ENCODE measurements at places on chromosomes 4 and X.

GRCh38 chr4:7871356-7871755, 68.3 kb downstream of the AFAP1 start:
- DNase-seq, result no peak

GRCh38 chrX:40474205-40474626, 106.6 kb upstream of the ATP6AP2 start:
- DNase-seq, result peak; percentile 80

DNA sequence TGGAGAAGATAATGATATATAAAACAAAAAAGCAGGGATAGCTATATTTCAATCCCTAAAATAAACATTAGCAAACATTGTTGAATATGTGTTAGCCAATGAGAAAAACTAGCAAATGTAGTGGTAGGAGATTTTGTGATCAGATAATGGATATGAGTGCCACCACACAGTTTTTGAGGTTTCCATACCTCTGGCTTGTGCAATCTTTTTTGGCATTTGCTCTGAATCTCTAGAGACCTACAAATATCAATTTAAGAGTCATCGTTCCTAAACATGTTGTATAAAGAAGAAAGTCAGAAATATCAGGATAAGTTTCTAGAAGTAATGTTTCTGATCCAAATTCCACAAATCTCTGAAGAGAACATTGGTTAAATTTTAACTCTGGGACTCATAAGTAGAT, 308.7 kb downstream of the PDGFC start:
- no peak for DNase-seq

DNA sequence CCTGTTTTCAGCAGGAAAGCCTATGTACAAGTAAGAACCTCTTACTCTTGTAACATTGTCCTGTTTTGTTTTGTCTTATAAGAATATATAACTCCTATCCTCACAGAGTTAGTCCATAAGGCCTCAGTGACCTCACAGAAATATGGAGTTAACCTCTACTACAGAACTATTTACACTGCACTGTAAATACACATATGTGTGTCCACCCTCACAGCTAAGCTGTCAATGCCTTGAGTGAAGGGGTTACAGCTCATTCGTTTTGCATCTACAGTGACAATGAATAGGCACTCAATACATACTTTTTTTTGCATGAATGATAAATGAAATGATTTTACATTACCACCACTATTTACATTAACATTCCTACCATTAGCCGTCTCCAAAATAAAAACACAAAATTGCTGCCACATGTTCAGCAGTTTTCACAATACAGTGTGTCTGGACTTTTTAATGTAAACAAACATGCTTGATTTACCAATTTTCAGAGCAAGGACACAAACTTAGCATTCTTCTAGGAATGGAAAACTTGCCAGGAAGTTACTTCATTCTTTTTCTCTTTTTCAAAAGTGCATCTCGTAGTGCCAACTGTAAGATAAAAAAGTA, 9.5 kb upstream of the NAAA start:
- DNase-seq, result no peak

- no peak for DNase-seq
These were observed 13.2 kb upstream of the SH3TC1 start for GRCh38 chr4:8185930-8186329.

DNA sequence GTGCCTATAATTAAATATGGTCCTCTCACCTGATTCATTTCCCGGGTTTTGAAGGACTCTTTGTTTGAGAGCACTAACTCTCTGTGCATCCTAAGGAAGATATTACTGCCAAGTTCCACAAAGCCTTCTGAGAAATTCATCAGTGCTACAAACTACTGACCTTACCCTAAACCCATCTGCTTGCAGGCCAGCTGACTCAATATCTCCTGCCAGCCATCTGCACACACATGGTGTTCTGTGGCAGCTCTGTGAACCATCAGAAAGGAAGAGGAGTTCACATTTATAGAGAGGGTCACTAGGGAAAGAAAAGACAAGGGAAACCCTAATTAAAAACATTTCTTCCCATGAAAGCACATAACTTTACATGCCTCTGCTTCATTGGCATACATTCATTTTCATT, 156.7 kb downstream of the ATP10D start:
- DNase-seq, result no peak

DNA sequence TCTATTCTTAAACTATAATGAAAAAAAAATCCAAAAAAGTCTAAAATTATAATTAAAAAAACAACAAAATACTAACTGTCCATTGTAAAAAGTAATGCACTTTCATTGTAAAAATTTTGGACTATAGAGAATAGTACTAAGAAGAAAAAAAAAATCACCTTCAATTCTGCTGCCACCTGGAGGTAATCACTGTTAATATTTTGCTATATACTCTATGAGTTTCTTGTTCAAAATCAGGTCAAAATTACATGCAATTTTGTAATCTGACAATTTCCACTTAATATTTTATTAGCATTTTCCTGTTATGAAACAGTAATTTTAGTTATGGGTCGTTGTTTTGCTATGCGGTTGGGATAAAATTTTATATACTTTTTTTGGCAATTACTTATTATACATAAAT, 62.0 kb downstream of the HTT start:
- no peak for DNase-seq

DNA sequence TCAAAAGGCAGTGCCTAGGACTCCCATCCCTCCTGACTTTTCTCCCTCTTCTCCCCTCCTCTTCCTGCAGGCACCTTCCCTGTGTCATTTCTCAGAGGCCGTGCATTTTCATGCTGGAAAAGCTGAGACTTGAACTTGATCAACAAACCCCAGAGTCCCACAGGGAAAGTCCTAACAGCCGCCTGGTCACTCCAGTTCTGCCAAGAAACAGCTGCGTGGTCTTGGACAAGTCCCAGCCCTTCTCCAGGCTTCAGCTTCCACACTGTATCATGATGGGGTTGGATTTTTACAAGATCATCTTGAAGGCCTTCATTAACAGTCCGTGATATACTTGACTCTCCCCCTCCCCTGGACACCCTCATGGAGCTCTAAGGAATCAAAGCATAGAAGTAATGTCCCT, 366.0 kb downstream of the BCOR start:
- no peak for DNase-seq

DNA sequence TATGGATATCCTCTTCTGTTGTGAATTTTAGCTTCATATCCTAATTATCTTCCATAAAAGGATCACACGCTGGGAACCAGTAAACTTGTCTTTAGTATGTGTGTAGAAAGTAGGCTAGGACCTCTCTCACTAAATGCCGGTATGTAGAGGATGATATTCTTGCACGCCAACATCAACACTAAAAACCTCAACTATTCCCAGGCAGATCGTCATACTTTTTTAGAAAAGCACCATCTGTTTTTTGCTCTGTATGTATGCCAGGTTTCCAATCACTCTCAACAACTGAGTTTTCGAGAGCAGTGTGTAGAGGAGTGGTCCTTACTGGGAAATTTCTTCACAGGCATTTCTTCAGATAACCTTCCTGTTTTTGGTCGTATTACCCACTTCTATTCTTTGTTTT, 283.6 kb downstream of the GALNTL6 start:
- DNase-seq, result no peak

DNA sequence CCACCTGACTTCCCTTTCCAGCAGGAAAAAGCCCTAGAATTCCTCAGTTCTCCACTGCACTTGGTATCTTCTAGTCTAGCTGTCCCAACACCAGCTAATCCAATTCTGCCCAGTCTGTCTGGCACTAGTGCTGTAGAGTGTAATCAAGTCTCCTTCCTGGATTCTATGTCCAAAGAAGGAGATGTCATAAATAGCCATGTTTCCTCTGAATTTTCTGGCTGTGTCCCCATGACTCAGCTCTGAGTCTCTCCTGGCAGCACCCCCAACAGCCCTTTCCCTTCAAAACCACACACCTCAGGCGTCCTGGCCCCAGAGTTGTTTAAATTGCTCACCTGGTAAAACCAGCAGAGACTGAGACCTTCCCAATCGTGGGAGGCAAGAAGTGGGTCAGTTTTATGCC, 197.2 kb downstream of the GRXCR1 start:
- no peak for DNase-seq

- no peak for DNase-seq
These were observed 79.4 kb upstream of the TTC29 start for GRCh38 chr4:147025042-147025441.

DNA sequence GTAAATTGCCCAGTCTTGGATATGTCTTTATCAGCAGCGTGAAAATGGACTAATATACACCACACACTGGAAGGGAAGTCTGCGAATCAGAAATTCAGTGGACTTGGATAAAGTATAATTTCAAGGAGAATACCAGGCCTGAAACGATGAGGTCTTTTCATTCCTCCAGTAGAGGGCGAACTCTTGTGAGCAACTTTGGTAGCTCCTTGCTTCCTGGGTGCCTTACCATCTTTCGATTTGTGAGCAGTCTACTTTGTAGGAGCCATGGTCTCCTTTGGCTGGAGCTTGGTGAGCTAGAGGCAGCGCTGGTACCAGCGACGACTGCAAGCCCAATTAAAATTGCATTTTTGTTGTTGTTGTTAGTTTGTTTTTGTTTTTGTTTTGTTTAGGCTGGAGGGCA, 791.9 kb downstream of the FAT4 start:
- no peak for DNase-seq

- DNase-seq, result no peak
These were observed 73.6 kb upstream of the TBC1D9 start for GRCh38 chr4:140829825-140830224.

- no peak for DNase-seq
These were observed 23.9 kb upstream of the RNF212 start for GRCh38 chr4:1137063-1137776.

GRCh38 chr4:59920416-59920815, 1279.7 kb upstream of the ADGRL3 start:
- DNase-seq, result no peak

DNA sequence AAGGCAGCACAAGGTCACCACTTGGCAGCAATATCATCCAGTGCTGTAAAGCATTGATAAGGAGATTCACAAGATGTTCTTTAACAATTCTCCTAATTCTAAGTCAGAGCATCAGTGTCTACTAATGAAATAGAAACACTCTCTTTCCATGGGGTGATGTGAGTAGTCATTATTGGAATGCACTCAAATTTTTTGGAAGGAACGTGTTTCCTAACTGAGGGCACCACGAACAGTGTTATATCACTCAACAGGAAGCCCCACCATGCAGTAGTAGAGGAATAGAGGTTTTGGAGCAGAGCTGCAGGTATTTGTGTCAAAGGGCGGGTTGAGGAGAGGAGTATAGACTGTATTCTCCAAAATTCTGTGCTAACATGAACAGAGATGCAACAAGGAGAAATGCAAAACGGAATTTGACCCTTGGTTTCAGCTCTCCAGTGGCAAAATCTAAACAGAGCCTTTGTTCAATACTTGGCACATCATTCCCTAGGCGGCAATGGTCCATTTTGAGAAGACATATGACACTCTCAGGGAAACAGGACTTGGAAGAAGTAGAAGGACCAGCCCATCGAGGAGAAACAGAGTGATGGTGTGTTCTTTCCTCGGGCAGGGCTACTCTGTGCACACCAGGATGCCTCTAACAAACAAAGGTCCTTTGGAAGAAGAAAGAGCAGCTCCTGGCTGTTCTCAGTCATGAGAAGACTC, 98.9 kb downstream of the CPEB2 start:
- DNase-seq, result no peak

DNA sequence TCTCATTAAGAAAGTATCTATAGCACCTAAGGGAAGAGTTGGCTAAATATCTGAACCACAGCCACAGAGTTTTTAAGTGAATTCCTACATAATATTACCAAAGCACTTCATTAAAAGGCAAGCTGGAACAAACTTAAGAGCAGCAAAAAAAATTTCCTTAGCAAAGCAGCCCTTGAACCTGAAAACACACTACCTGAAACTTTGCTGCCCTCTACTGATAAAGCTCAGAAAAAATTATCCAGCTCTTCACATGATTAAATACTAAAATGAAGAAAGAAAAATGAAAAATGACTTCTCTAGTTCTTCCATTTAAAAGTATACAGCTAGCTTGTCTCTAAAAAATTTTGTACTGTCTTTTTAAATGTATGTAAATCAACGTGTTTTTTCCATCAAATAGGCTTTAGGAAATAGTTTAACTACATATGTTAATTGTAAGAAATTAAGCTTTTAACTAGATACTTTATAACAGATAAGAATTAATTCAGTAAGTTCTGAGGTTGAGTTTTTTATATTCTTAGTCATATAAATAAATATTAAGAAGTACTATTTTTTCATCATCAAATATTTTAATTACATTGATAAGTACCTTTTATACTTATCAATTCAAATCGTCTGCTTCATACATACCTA, 156.1 kb downstream of the STPG2 start:
- DNase-seq, result peak; percentile 63

GRCh38 chr4:106268786-106269185, 47.2 kb downstream of the TBCK start:
- DNase-seq, result no peak

DNA sequence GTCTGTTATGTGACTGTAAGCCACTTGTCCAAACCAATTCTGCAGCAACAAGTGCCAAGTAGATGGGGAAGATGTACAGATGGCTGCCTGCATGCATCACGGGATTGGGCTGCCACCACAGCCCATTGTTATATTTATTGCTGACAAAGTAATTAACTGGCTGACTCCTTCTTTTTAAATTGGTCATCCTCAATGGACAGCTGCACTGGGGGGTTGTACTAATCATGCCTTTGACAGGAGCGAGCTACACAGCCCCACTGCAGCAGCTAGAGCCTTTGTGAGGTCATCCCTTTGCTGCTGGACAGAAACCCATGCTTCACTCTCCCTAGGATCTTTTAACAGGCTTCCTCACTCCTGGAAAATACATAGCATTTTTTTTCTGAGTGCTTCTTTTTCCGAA, 146.7 kb upstream of the CXXC4 start:
- DNase-seq, result peak; percentile 7

GRCh38 chr4:118758293-118758692, 73.1 kb downstream of the METTL14 start:
- DNase-seq, result no peak

DNA sequence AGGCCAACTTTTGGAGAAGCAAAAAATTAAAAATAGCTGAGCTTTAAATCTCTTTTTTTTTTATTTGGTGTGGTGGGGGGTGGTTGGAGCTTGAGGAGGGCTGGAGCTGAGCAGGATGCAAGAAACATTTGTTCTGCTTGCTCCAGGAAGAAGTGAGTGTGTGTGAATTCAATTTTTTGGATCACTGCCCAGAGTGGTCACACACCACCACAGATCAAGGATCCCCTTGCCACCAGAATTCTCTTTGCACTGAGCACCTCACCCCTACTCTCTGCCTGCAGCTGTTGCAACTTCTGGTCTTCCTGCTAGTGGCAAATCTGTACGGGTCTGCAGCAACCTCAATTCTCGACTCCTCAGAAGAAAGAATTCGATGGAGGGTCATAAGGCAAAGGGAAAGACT, 19.9 kb upstream of the PLP1 start:
- DNase-seq, result no peak

DNA sequence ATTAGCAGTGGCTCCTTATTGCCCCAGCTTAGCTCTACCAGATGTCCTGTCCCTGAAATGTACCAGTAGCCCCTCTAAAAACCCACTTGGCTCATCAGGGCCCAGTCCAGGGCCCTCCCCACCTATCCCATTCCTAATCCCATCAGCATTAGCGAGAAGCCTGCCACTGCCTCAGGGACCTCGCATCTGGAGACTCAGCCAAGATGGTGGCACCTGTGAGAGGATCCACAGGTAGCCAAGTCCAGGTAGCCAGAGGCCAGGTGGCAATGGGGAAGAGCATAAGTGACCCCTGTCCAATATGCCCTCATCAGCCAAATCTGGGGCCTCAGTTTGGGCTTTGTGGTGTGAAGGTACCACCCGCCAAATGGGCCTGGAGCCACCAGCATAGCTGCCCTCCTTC, 97.7 kb downstream of the MAMLD1 start:
- no peak for DNase-seq

GRCh38 chr4:76591992-76592391, 157.0 kb downstream of the SHROOM3 start:
- no peak for DNase-seq

- DNase-seq, result no peak
These were observed 35.8 kb downstream of the RHOH start for GRCh38 chr4:40232610-40233009.

All from kidney (tissue), 22 donors.